ENCODE measurements at places on chromosomes 6 and 20.

- DNase-seq: no peak
These were observed 235.4 kb upstream of the IRAK1BP1 start for GRCh38 chr6:78631976-78632375.

- no peak for DNase-seq
These were observed 21.9 kb upstream of the CDH22 start for GRCh38 chr20:46330072-46330763.

- no peak for DNase-seq
These were observed 103.2 kb upstream of the TNFAIP3 start for GRCh38 chr6:137763886-137764285.

DNA sequence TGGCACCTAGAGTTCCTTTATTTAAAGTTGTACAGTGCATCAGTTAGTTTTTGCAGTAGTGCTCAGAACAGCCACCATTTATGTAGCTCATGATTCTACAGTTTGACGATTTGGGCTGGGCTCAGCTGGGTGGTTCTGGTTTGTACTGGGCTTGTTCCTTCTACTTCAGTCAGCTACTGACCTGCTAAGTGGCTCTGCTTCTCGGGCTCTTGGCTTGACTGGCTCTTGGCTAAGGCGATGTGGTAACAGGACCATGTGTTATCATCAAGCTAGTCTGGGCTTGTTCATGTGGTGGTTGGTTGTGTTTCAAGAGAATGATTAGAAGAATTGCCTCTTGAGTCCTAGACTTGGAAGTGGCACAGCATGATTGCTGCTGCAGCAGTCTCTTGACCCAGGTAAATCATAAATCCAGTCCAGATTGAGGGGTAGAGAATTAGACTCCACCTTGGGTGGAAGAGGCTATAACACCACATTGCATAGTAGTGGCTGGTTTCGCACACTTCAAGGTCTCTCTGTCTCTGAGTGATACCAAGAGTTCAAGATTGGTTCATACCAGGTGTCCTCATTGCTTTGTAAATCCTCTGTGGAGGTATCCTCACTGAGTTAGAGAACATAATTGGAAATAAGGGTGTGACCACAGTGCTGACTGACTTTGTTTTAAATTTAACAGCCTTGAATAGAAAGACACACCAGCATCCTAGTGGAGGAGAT lies 253.0 kb downstream of the ARID1B start:
- no peak for DNase-seq

- no peak for DNase-seq
These were observed 308.1 kb upstream of the EPHA7 start for GRCh38 chr6:93727447-93727846.

DNA sequence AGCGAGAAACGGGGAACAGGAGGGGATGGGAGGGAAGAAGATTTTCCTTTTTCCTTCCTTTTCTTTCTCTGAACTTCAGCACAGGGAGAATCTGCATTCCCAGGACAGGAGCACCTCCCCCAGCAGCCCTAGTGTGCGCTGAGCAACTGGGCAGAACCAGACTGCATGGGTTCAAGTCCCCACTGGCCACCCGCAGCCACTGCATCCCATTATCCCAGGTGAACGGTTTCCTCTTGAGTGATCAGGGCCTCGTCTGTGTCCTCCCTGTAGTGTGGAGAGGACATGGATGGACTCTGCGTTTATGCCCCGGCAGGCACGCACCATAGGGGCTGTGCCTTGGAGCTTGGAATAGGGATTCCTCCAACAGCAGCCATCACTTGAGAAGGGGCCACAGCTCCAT lies 53.0 kb downstream of the ANKRD60 start:
- DNase-seq: no peak

- DNase-seq: no peak
These were observed 308.9 kb downstream of the EYA4 start for GRCh38 chr6:133550026-133550425.

DNA sequence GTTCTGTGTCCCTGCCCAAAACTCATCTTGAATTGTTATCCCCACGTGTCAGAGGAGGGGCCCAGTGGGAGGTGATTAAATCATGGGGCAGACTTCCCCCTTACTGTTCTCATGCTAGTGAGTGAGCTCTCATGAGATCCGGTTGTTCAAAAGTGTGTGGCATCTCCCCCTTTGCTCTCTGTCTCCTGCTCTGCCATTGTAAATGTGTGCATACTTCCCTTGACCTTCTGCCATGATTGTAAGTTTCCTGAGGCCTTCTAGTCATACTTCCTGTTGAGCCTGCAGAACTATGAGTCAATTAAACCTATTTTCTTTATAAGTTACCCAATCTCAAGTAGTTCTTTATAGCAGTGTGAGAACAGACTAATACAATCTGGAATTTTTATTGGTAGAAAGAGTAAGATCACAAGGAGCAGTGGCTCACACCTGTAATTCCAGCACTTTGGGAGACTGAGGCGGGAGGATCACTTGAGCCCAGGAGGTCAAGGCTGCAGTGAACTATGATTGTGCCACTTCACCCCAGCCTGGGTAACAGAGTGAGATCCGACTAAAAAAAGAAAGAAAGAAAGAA lies 47.1 kb upstream of the SLC22A16 start:
- no peak for DNase-seq

GRCh38 chr6:43572015-43572414 lies 3.8 kb downstream of the XPO5 start:
- no peak for DNase-seq

DNA sequence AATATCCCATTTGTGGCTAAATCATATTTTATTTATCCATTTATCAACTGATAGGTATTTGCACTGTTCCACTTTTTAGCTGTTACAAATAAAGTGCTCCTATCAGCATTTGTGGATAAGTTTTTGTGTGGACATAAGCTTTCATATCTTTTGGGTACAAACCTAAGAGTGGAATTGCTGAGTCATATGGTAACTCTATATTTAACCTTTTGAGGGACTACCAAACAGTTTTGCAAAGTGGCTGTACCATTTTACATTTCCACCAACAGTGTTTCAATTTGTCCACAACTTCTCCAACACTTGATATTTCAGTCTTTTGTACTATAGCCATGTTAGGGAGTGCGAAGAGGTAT lies 23.6 kb upstream of the ECHDC1 start:
- no peak for DNase-seq

DNA sequence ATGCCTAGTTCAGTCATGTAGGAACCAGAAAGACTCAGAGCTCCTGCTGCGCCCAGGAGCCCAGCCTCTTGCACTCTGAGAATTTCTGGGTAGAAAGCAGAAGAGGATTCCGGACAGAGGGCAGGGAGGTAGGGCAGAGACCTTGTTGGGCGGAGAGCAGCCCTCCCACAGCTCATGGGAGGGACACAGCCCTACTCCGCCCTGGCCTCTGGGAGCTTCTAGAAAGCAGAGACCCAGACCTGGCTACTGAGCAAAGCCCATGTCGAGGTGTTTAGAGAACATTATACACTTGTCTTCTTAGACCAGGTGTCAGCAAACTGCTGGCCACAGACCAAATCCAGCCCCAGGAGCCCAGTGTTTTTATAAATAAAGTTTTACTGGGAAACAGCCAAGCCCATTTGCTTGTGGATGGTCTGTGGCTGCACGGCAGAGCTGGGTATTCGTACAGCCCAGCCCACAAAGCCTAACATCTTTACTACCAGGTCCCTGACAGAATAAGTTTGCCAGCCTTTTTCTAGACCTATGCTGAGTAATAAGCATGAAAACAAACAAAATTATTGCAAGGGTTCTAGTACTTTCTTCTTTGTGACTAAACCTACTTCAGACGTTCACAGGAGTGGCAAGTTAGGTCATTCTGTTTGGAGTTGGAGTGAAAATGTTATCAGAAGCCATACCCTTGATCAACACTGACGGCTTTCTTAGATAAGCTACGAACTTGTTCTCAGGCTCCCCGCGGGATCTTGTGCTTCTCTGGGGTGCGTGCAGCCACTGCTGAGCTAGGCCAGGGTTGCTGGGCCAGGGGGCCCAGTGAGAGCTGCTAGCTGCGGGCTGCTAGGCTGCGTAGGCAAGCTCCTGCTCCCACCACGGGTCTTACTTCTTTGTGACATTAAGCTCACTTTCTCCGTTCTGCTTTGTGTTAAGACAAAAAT lies 235.1 kb upstream of the FOXQ1 start:
- no peak for DNase-seq

- DNase-seq: no peak
These were observed 746.8 kb downstream of the HDGFL1 start for GRCh38 chr6:23316131-23316530.

DNA sequence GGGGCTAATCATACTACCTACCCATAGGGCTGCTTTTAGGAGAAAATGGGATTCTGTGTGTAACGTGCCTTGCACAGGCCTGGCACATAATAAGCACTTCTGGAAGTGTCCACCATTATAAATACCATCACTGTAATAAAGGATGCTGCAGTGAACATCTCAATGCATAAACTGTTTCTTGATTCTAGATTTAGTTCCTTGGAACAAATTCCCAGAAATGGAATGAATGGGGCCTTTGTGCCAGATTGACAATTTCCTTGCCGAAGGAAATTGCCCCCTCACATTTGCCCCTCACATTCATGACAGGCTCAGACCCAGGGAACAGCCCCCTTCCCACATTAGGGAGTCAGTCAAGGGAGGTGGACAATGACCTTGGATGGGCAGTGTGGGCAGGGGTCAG lies 29.2 kb downstream of the BPIFB4 start:
- DNase-seq: no peak

GRCh38 chr20:44357020-44357419 lies 1.5 kb downstream of the HNF4A start:
- DNase-seq: no peak

- DNase-seq: no peak
These were observed 213.5 kb upstream of the FAM83B start for GRCh38 chr6:54632984-54633565.

DNA sequence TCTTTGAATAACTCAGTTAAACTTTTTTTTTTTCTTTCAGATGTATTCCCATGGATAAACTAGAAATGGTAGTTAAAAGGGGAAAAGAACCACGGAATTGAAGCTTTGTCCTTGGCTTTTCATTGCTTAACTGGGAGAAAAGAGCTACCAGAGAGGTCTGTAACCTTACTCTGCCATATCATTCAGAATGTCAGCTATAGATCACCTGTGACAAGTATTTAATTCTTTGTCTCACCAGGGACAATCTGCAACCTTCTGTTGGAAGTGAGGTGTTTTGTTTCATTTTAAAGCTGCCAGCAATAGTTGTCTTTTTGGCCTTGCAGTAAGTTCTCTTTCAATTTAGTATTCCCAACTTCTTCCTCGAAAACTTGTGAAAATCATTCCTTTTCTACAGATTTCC lies 618.4 kb downstream of the FRK start:
- no peak for DNase-seq

DNA sequence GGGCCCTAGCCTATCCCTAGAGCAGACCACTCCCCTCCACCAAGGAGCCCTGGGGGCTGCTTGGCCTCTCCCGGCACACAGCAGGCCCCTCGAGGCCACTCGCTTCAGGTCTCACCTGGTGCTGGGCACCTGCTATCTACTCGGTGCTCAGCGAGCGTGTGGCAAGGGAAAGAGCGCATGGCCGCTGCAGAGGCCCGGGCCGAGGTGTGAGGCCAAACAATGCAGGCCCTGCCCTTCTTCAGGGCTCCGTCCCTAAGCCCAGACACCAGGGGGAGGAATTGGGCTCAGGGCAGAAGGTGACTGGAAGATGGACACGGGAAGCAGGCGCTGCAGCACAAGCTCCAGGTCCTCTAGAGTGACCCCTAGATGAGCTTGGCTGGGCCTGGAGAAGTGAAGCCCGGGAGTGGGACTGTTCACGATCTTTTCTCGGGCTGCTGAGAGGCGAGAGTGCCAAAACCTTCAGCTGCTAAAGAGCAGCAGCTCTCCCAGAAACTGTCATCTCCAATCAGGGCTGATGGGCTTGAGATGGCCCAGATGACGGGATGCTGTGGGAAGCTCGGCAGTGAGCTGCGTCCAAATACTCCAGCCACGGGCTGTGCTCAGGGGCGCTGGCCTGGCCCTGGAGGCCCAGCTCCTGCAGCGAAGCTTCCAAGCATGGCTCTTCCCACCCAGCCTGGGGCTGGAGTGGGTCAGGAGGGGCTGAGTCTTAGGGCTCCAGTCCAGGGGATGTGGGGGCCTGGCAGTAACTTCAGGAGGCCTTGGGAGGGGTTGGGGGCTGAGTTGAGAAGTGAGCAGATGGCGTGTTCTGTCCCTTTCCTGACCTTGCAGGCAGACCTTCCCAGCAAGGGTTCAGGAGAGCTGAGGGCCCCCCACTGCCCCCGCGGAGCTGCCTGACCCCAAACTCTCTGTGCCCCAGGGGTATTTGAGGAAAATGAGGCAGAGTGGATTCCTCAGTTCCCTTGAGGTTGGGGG lies 43.7 kb downstream of the APCDD1L start:
- DNase-seq: no peak

DNA sequence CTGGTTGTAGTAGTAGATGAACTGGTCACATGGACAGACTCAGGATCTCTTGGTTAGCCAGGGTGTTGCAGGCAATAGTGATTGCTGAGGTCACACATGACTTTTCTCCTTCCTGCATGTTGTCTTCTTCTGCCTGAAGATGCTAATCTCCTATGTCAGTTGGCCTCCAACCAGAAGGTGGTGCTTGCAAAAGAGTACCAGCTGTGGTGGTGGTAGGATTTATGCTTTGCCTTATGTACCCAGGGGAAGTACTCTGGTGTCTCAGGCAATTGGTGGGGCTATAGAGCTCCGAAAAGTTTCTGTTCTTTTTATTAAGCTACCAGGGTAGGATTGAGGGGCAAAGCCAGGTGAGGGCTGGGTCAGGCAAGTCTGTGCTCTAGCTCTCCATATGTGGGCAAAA lies 98.5 kb downstream of the CARMIL1 start:
- DNase-seq: no peak

- DNase-seq: no peak
These were observed 239.6 kb upstream of the PLCB4 start for GRCh38 chr20:8829256-8829655.

- DNase-seq: no peak
These were observed 61.3 kb downstream of the TRERF1 start for GRCh38 chr6:42390228-42390934.

- DNase-seq: no peak
These were observed 81.5 kb downstream of the CEBPB start for GRCh38 chr20:50272030-50272723.

DNA sequence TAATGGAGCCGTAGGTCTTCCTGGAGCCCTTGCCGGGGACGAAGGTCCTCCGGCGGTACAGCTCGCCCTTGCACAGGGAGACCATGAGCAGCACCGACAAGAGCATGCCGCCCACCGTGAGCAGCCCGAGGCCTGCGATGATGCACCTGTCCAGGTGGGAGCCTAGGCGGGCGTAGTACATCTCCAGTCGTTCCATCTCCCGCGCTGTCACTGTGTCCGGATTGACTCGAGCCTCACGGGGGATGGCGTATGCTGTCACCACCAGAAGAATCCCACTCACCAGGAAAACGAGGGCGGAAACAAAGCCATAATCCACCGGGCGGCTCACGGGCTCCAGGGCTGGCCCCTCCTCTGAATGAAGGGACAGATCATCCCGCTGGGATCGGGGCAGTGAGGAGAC lies 3.8 kb downstream of the TMEM74B start:
- DNase-seq: no peak
